Aorta (tissue), 5 donors: ENCODE measurements at places on chromosomes 13 and 19.

DNA sequence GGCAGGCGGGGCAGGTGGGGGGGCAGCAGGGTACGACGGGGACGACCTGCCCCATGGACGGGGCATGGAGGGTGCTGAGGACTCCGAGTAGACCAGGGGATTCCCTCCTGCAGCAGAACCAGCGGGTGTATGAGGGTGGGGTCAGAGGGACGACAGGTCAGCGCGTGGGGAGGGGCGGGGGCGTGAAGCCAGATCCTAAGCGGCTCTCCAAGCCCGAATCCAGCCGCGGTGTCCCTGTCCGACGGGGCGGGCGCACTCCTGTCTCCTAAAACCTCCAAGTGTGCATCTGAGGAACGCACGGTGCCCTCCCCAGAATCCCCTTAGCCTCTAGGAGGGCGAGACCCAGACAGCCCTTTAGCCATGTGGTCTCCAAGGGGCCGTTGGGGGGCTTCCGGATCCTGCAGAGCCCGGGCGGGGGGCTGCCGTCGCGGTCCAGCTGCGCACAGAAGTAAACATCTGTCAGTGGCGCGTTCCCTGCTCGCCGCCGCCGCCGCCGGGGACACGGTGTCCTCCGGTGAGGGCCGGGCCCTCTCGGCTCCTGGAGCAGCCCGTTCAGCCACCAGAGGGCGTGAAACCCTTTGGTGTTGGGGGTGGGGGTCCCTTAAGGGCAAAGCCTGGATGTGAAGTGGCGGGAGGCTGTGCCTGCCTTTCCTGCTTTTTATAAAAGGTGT, 730 bp downstream of the NRTN start:
- H3K4me1 ChIP-seq, result no peaks in the 10 kb centered on the region
- no peak overlapping the region for H3K4me3 ChIP-seq
- no peak overlapping the region for H3K27ac ChIP-seq
- H3K27me3 ChIP-seq, result no peaks in the 10 kb centered on the region
- DNase-seq, result no peak

- no peaks in the 10 kb centered on the region for H3K4me1 ChIP-seq
- peak overlapping the region; percentile 6 for H3K27ac ChIP-seq
- no peaks in the 10 kb centered on the region for H3K27me3 ChIP-seq
- H3K4me3 ChIP-seq, result no peak overlapping the region
- peak; percentile 85 for DNase-seq
- H3K36me3 ChIP-seq, result no peaks in the 10 kb centered on the region
Measured at GRCh38 chr19:44820648-44821609, 12.0 kb downstream of the BCAM start.

DNA sequence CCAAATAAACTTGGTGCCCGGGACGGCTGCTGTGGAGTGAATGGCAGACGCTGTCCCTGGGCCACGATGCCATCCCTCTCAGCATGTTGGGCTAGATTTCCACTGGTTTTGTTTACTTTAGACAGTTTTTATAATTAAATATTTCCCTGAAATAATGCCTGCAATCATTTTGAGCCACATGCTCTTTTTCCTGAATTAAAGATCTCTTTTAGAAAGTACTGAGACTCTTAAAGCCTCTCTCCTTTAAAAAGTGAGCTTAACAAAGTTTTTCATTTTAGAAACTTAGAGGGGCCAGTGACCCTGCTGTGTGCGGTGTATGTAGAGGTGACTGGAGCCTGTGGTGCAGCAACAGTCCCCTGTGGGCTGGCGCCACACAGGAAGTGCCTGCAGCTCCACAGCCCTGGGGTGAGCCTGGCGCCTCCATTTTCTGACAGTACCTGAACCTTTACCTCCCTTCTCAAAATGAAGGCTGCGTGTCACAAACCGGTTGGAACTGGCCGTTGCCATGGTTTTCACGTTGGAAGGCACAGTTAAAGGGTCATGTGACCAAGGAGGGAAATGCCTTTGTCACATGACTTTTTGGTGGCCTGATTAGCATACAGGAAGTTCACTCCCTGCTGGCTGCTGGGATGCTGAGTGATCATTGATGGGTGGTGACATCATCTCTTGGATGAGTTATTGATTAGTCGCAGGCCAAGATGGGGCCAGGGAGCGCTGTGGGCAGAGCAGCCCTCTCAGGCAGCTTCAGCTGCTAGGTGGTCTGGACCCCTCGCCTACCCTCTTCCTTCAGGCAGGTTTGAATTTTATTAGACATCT, 26.3 kb downstream of the TSSK6 start:
- no peaks in the 10 kb centered on the region for H3K27me3 ChIP-seq
- no peaks in the 10 kb centered on the region for H3K4me1 ChIP-seq
- no peak overlapping the region for H3K4me3 ChIP-seq
- H3K36me3 ChIP-seq, result no peaks in the 10 kb centered on the region
- peak overlapping the region; percentile 86 for H3K27ac ChIP-seq

GRCh38 chr19:43470288-43470687, 4.9 kb upstream of the LYPD3 start:
- DNase-seq, result no peak
- no peaks in the 10 kb centered on the region for H3K36me3 ChIP-seq
- H3K4me3 ChIP-seq, result no peak overlapping the region
- no peaks in the 10 kb centered on the region for H3K4me1 ChIP-seq
- H3K27ac ChIP-seq, result no peak overlapping the region

GRCh38 chr19:47230054-47230920, 712 bp downstream of the BBC3 start:
- peak overlapping the region; percentile 14 for H3K27ac ChIP-seq
- H3K27me3 ChIP-seq, result no peaks in the 10 kb centered on the region
- H3K4me1 ChIP-seq, result no peaks in the 10 kb centered on the region
- DNase-seq, result peak; percentile 93
- H3K36me3 ChIP-seq, result no peaks in the 10 kb centered on the region

DNA sequence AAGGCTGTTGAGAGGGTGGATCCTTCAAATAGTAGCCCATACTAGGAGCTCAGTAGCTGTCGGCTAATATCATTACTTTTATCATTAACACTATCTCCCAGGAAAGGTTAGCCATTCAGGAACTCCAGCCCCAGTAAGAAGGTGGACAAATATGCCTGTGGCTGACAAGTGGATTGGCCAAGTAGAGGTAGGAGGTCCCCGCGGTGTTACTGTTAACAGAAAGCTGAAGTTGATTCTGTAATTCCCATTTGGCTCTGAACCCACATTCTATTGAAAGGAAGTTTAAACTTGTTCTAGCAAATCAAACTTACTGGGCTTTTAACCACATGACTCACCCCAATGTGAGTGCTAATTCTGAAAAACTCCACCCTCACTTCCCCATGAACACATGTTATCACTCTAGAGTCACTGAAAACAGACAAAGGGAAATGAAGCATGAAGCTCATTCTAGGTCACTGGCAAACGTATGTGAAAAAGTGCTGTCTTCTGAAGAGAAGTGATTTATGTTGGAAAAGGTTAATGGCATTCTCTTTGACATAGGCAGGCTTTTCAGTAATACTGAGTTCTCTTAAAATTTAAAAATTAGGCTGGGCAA, 273.5 kb downstream of the FGF14 start:
- no peaks in the 10 kb centered on the region for H3K27me3 ChIP-seq
- no peak overlapping the region for H3K27ac ChIP-seq
- H3K4me3 ChIP-seq, result no peak overlapping the region
- no peaks in the 10 kb centered on the region for H3K4me1 ChIP-seq
